ENCODE measurements at places on chromosomes 5 and 9.

- DNase-seq = no peak
These were observed 152.6 kb upstream of the EGFLAM start for GRCh38 chr5:38105801-38106200.

DNA sequence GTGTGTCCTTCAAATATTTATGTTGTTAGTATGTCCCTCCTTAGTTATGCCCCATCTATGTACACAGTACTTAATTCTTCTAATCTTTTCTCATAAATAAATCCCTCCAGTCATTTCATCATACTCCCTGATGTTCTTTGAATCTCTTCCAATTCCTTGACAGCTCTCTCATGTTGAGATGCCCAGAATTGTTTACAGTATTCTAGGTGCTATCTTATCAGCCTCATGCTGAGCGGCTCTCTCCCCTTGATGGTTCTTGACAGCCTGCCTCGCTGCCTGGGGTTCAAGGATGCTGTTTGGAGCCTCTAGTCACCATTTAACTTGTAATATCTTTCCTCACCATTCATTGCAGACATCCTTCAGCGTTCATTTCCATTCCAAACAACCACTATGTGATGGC lies 799.2 kb downstream of the BRINP1 start:
- no peak for DNase-seq

GRCh38 chr9:116647515-116647809 lies 39.6 kb upstream of the TRIM32 start:
- DNase-seq = no peak

DNA sequence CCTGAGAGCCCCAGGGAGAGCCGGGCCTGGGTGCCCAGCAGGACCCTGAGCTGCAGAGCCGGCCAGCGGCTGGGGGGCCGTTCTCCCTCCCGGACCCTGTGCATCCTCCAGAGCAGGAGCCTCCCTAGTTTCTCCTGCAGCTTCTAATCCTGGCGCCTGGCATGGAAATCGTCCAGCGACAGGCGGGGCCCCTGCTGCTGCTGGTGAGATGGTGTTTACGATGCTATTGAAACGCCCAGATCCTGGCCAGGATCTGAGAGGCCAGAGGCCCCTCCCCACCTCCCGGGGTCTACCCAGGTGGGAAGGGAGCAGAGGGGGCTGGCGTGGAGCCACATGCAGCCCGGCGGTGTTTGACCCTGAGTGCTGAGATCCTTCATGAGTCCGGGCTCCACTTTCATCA lies 38.2 kb upstream of the CEP72 start:
- no peak for DNase-seq

- DNase-seq = no peak
These were observed 27.1 kb downstream of the RFX3 start for GRCh38 chr9:3498691-3499090.

GRCh38 chr9:118652258-118652657 lies 717.0 kb downstream of the BRINP1 start:
- no peak for DNase-seq

DNA sequence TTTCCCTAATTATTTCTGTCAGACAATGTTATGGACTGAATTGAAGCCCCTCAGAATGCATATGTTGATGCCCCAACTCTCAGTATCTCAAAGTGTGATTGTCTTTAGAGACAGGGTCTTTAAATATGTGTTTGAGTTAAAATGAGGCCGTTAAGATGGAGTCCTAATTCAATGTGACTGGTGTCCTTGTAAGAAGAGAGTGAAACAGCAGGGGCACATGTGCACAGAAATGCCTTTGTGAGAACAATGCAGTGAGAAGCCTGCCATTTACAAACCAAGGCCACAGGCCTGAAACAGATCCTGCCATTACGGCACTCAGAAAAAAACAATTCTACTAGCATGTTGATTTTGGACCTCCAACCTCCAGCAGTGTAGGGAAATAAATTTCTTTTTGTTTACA lies 483.0 kb upstream of the DMAC1 start:
- no peak for DNase-seq

- no peak for DNase-seq
These were observed 4.3 kb downstream of the CD14 start for GRCh38 chr5:140628711-140629110.

DNA sequence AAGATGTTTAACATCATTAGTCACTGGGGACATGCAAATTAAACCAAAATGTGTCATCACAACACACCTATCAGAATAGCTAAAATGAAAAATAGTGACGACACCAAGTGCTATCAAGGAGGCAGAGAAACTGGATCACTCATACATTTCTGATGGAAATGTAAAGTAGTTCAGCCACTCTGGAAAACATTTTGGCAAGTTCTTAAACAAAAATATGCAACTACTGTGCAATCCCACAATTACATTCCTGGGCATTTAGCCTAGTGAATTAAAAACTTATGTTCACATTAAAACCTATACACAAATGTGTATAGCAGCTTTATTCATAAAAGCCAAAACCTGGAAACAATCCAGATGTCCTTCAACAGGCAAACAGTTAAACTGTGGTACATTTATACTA lies 53.1 kb downstream of the SVEP1 start:
- no peak for DNase-seq

DNA sequence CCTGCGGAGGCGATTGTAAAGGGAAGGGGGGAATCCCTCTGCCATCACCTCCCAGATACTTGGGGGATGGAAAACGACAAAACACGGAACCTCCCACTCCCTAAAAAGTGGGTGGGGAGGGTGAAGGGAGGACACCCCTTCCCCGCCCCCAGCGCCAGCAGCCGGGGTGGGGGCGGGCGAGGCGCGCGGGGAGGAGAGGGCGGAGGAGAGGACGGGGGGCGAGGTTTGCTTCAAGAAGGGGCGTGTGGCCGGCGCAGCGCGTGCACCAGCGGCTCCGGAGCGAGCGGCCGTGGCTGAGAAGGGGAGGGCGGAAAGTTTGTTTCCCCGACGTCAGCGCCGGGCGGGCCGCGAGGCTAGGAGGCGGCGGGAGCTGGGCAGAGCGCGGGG lies at the start of gene PRRX2:
TSS of gene PRRX2 (plus strand) at position 259 of the 387 bp plus-strand sequence. CDS start 221 bp downstream, outside the sequence.
- peak; percentile 3 for DNase-seq

DNA sequence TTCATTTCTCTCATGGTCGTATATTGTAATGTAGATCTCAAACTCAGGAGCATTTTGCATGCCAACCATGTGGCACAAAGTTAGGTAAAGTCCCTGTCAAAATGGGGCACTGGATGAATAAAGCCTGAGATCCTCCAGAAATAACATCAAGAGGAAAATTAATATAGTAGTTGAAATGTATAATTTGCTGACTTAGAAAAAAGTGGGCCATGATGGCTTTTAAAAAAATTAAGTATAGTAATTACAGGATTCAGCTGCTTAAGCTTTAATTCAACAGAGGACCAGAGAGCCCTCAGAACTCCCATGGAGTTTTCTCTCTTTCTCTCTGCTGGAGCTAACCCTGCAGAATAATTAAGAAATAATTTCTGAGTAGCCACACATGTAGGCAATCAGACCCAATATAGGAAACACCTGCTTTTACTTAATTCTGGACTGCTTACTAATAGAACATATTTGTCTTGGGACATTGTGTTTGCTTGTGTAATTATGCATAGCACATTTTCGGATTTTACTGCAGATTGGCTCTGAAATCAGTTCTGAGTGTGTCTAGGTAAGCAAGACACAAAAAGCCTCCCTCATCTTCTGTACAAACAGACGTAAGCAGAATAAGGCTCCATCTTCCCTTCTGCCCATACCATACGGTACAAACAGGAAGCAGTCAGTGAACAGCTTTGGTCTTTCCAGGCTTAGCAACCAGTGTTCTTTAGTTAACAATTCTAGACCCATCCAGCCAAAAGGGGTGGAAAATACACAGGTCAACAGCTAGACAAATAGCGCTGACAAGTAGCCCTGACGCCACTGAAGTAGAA lies 26.5 kb upstream of the PCSK1 start:
- DNase-seq = no peak

DNA sequence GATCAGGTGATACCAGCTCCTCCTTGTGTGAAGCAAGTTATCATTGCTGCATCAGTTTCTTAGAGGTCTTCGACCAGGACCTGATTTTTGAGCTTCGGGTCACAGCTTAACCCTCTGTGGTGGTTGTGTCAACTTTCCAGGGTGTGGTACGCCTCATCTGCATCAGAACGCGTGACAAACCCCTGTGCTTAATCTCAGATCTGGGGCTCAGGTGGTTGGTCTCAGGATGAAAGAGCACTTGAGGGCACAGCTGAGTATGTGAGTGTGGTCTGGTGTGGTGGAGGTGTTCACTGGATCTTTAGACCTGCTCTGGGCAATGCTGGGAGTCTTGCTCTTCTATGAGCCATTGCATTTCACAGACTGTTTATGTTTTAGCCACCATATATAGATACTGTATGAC lies 64.1 kb downstream of the OSTF1 start:
- no peak for DNase-seq

GRCh38 chr5:77558266-77558665 lies 66.2 kb upstream of the WDR41 start:
- no peak for DNase-seq

GRCh38 chr5:88119535-88120125 lies 149.0 kb downstream of the TMEM161B start:
- no peak for DNase-seq

DNA sequence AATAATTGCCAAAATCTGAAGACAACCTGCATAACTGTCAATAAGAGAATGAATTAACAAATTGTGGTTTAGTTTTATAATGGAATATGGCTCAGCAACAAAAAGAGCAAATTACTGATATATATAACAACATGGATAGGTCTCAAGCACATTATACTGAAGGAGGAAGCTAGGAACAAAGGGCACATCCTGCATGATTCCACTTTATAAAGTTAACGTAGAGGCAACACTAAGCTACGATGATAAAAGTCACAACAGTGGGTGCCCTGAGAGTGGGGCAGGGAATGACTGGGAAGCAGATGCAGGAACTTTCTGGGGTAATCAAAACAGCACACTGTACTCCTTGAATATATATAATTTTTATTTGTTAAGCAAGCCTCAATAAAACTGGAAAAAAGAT lies 165.2 kb downstream of the RMI1 start:
- no peak for DNase-seq

DNA sequence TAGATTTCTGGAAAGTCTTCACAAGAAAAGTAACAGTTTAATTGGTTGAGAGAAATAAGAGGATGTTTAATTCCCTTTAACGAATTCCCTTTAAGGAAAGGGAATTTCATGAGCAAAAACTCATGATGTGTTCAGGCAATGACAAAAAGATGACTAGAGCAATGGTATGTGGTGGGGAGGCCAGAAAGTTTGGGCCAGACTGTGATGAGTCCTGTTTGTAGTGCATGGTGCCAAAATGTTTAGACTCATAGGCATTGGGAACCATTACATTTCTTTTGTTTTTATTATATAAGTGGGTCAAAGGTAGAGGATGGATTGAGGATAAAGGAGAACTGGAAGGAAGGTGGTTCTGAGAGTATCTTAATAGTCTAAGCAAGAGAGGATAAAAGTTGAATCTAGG lies 10.9 kb downstream of the CNTRL start:
- DNase-seq = no peak

- no peak for DNase-seq
These were observed 1.6 kb downstream of the NREP start for GRCh38 chr5:111755345-111755941.

DNA sequence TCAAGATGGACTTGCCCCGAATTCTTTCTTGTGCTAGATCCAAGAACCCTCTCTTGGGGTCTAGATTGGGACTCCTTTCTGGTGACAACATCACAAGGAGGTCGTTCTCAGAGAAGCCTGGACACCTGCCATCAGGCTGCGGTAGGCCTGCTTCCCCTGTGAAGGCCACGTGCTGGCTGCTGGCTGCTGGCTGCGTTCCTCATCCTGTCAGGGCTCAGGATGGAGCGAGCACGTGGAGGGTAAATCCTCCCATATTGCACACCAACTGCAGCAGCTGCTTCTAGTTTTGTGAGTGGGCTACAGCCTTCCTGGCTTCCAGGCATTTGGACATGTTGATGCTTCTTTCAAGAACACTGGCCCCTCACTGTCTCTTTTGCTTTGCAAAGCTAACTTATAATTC lies 95.6 kb downstream of the HSPA4 start:
- DNase-seq = no peak

DNA sequence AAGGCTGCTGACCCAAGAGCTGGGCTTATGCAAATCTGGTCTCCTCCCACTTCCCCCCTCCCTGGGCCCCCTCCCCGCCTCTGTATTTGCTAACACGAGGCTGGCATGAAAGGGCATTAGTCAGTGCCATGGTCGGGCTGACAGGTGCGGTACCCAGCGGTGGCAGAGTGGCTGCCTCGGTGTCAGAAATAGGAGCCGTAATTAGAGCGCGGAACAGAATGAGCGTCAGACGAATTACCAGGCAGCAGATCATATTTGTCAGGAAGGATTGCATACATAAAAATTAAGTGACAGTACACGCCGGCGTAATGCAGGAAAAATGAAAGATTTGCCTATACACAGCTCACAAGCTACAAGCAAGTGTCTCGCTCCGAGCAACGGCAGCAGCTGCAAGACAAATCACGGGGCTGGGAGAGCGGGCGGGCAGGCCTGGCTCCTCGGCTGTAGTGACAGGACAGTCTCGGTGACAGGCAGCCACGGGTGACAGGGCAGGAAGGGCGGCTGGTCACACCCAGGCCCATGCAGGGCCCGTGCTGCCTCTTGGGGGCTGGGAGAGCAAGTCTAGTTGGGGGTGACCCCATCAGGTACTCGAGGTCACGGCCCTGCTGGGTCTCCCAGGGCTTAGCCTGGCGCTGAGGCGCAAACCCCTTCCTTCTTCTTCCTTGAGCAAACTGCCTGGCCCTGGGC lies 72.4 kb downstream of the NEK6 start:
- no peak for DNase-seq

DNA sequence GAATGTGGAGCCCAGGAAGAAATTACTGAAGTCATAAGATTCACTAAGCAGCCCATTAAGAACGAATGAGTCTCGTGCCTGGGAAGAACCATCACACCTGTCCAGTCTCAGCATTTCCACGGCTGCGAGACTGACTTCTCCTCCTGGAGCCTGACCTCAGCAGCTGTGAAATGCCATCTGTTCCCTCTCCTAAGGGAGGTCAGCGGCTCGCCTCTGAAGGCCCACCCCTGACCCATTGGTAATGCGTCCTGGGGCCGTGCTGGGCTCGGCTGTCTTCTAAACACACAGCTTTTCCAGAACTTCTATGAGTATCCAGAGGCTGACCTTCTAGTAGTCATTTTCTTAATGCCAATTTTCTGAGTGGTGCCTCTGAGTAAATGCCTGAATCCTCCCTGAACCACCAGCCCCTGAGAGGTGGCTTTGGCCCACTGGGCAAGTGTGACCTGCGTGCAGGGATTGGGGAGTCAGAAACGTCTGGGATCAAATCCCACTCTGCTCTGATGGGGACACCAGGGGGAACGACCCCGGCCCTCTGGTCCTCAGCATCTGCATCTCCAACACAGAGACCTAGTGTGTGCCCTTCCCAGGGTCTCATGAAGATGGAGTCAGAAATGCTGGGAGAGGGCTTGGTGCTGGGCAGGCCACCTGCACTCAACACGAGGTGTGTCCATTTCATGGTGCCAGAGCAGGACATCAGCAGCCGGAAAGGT lies 5.7 kb downstream of the SLC6A3 start:
- no peak for DNase-seq

GRCh38 chr5:40490464-40491111 lies 189.1 kb upstream of the PTGER4 start:
- no peak for DNase-seq

- no peak for DNase-seq
These were observed 59.5 kb downstream of the PAPPA start for GRCh38 chr9:116212986-116213692.

GRCh38 chr9:117284414-117284813 lies 130.4 kb downstream of the ASTN2 start:
- no peak for DNase-seq
